ENCODE measurements at places on chromosomes 16 and 17.

- DNase-seq, result no peak
Observed at GRCh38 chr17:65670667-65671371, 109.4 kb upstream of the AXIN2 start.

- DNase-seq, result peak; percentile 85
Observed at GRCh38 chr17:78873519-78874340, 29.3 kb downstream of the CEP295NL start.

DNA sequence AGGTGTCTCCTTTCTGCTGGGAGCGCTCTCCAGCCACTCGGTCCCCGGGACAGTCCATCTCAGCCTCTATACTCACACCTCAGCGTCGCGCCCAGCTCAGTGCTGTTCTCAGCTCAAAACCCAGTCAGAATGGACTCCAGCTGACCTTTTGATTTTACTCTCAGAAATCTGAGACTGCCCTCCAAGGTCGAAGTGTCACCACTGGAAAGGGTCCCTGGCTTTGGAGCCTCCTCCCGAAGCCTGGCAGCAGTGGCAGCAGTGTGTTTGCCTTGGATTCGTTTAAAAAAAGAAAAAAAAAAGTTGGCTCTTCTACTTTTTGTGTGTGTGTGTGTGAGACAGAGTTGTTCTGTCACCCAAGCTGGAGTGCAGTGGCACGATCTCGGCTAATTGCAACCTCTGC lies 10.4 kb downstream of the KLHL36 start:
- no peak for DNase-seq

- DNase-seq, result no peak
Observed at GRCh38 chr16:8075271-8075670, 515.0 kb downstream of the TMEM114 start.

GRCh38 chr16:69093974-69094373 lies 11.5 kb upstream of the HAS3 start:
- no peak for DNase-seq

DNA sequence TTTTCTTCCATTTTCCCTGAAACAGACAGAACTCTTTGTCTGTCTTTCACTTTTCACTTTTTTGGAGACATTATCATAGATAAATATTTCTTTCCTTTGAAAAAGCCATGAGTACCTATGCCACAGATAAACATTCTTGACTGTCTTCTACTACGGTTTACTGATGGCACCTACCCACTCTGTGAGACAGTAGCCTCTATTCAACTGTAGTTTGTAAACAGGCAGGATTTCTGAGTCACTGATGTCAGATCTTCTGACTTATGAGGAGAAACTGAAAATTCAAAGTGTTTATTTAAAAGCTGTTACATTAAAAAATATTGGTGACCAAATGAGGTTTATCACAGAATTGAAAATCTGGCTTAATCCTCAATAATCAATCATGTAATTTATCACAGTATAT lies 658.4 kb downstream of the TOX3 start:
- no peak for DNase-seq

- DNase-seq, result peak; percentile 97
Observed at GRCh38 chr17:50151937-50152547, 1.6 kb upstream of the PPP1R9B start.

DNA sequence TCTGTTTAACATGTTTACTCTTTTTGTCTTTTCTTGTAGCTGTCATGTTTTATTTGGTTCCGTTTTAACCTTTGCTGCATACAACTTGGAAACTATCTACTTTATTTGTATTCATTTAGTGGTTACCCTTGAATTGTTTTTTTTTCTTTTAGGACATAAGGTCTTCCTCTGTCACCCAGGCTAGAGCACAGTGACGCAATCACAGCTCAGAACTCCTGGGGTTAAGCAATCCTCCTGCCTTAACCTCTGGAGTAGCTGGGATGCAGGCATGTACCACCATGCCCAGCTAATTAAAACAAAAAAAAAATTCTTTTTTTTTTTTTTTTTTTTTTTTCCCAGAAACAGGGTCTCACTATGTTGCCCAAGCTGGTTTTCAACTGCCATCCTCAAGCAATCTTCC lies 29.8 kb upstream of the USP43 start:
- DNase-seq, result no peak

DNA sequence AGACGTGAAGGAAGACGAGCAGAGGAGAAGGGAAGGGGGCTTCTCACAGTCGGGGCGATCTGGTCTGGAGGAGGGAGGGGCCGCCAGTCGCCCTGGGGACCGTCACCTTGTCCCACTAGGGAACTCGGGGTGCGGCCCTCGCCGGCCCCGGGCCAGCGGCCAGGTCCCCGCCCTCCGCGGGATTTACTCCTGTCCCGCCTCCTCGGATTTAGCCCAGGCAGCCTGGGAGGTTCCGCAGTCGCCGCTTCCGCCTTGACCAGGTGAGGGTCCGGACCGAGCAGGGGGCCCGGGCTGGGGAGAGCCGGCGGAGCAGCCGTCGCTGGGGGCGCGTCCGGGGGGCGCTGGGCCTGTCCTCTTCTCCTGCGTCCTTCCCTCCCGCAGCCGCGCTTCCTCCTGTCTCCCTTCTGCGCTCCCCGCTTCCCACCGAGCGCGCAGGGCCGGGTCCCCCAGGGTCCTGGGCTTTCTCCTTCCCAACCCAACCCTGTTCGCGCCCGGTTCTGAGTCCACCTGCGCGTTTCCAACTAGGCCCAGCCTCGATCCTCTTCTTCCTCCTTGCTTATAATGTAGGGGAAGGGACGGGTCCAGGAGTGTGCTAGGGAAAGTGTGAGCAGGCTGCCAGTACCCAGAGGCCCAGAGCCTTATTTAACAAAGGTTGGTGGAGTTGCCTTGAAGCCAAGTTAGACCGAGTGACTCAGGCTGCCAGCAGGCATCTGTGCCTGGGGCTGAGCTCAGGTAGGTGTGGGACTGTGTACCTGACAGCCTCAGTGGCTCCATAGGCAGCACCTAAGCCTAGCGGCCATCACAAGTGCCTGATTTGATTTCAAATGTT lies at the start of gene TNK1:
Gene TNK1, plus strand, starts transcription at position 235 of the 829 bp plus-strand sequence. CDS start 1,838 bp downstream, outside the sequence.
- DNase-seq, result peak; percentile 59

DNA sequence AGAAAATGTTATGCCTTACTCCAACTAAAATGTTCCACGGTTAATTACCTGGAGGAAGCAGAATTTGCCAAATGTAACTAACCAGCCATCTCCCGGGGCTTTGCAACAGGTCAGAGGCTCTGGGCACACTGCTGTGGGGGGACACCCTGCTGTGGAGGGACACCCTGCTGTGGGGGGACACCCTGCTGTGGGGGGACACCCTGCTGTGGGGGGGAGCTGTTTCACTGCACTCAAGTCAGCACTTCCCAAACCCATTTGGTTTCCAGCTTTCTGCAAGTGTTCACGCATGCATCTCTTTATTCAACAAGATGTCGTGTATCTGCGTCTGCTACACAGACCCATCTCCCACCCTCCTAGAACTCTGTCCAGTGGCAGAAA lies 239.5 kb downstream of the C16orf95 start:
- no peak for DNase-seq

DNA sequence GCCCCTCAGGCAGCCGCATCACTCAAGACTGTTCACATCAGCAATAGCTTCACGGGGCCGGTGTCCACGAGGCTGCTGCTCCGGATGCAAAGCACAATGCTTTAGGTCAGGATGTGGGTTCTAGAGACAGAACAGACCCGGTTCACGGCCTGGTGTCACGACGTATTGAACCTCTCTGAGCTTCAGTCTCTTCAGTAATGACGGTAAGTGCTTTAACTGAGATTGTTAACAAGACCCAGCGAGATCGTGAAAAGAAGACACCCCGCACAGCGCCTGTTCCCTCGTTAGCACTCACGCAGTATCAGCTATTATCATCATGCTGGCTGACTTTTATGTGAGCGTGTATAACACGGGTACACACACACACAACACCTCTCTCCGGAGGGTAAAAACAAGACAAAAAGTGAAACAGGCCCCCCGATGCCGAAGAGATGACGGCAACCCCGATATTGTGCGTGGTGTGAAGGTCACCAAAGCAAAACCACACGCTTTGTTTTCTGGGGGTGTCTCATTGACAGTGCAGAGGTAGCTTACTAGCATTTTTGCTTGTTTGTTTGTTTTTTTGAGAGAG lies 21.4 kb upstream of the ABR start:
- no peak for DNase-seq

DNA sequence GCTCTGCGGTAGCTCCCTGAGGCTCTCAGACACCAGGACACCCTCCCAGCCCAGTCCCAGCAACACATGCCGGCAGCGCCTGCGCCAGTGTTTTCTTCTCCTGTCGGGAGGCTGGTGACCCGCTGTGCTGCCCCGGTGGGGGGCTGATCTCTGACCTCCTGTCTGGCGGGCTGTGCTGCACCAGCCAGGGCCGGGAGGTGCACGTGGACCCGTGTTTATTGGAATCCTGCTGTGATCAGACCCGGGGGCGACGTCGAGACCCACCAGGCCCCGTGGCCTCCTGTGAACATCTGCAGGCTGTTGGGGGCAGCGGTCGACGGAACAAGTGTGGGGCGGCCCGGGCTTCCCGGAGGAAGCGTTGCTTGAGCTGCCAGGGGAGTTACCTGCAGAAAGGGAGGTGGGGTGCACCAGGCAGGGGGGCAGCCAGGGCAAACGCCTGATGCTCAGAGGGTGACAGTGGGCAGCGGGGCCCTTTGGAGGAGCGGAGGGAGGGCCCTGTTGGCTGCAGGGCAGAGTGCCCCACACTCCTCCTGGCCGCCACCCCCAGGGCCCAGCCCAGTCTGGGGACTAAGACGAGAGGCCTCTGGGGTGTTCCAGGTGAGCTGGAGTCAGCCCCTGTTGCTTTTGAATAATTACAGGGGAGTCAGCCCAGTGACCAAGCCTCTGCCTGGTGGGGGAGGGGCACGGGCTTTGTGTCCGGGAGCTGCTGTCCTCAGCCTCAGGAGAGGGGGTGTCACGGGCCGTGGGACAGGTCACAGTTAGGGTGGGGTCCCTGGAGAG lies 2.3 kb upstream of the SSTR5 start:
- DNase-seq, result no peak

DNA sequence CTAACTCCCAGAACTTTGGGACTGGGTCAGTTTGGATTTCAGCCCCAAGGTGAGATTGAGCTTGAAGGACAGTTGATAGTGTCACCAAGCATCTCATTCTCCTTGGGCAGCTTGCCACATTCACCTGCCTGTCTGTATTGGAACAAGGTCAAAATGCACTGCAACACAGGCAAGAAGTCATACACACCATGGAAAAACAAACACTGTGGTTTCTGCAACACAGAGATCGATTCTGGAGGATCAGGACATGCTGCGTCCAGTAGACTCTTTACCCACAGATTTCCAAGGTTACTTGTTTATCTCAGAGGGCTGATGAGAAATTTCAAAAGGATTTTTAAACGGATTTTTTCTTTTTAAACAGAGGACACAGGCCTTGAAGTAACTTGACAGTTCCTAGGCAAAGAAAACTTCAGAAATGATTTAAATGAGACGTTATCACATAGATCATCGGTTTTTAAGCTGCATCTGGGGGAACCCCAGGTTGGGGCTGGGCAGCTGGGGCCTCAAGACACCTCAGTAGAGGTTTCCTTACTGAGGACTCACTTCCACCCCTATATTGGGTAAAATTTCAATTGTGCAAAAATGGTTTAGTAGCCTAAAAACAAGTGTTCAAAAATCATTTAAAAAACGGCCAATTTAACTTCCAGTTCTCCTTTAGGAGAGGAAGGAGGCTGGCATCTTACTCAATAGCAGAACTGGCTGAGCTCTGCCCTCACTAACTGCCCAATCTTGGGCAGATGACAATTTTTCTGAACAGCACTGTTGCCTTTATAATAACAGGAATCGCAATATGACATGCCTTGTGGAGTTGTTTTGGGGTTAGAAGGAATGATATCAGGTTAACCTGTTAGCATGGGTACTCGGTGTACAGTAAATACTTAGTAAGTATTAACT lies 299.3 kb downstream of the XYLT1 start:
- DNase-seq, result no peak

- DNase-seq, result no peak
Observed at GRCh38 chr17:49656247-49656646, 21.6 kb downstream of the SPOP start.

GRCh38 chr16:11449716-11450115 lies 104.5 kb downstream of the RMI2 start:
- DNase-seq, result no peak

- no peak for DNase-seq
Observed at GRCh38 chr16:4682616-4683254, 10.6 kb upstream of the NUDT16L1 start.

DNA sequence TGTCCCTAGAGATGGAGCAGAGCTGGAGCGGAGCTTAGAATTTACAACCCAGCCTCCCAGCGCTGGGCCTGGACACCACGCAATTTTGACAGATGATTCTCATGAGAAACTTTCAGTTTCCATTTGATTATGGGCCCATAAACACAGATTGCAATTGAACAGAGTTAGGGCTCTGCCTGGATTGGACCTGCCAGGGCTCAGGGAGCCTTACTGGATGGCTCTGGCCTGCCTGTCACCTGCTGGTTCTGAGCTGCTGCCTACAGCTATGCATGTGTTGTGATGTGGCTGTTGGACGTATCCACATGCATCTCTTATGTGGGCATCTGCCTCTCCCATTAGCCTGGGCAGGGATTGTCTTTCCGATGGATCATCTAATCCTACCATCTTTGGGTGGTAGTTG lies 73.4 kb upstream of the SDK2 start:
- DNase-seq, result no peak

- no peak for DNase-seq
Observed at GRCh38 chr17:74831444-74832146, 28.1 kb downstream of the GRIN2C start.

- no peak for DNase-seq
Observed at GRCh38 chr16:534135-534534, 6.6 kb downstream of the CAPN15 start.

GRCh38 chr17:50758524-50758923 lies 8.8 kb downstream of the ANKRD40CL start:
- no peak for DNase-seq

DNA sequence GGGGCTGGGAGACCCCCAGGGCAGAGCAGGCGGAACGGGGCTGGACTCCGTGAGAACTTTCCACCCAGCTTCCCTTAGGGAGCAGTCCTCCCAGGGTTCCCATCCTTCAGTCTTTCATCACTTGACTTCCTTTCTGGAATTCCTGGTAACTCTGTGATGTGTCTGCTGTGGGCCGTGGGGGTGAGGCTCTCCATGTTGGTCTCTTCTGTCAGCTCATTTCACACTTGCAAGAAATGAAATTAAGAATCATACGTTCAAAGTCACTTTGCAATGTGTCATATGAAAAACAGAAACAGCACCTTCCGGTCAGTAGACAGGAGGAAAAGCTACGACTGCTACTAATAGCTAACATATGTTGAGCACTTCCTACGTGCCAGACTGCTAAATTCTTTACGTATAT lies 5.4 kb upstream of the BBS2 start:
- DNase-seq, result no peak

GRCh38 chr17:41967141-41967920 lies 736 bp downstream of the CNP start:
- DNase-seq, result peak; percentile 76

- peak; percentile 81 for DNase-seq
Observed at GRCh38 chr17:50681263-50682200, 26.2 kb downstream of the ANKRD40 start.

- no peak for DNase-seq
Observed at GRCh38 chr16:51559901-51560300, 408.8 kb upstream of the SALL1 start.
